Stimulated activated CD4-positive, alpha-beta T cell treated with anti-CD3 and anti-CD28 coated beads, TNF-alpha, amount 100 ng/mL, for 1 hour (primary cell): ENCODE measurements at places on chromosomes 5 and 9.

GRCh38 chr5:7080501-7080900 is 315.4 kb upstream of the ADCY2 start:
- DNase-seq = no peak

- no peak for DNase-seq
These were observed 23.1 kb upstream of the FRRS1L start for GRCh38 chr9:109190151-109190550.

- no peak for DNase-seq
These were observed 258.0 kb downstream of the EBF1 start for GRCh38 chr5:158841481-158842276.

DNA sequence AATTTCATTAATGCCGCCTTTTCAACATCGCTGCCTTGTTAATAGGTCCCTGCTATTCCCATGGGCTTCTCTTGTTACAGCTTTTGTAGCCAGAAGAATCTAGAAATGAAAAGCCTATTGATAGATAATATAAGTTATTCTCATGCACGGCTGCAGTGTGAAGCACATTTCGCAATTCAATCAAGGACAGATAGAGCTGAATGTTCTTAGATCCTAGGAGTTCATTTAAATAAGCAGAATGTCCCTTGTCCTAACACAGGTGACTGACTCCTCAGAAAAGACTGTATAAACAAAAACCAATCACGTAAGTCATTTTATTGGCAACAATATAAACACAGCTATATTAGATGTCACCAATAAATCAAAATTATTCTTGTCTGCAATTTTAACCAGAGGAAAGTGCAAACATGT is 9.4 kb downstream of the GLIS3 start:
- DNase-seq = no peak

DNA sequence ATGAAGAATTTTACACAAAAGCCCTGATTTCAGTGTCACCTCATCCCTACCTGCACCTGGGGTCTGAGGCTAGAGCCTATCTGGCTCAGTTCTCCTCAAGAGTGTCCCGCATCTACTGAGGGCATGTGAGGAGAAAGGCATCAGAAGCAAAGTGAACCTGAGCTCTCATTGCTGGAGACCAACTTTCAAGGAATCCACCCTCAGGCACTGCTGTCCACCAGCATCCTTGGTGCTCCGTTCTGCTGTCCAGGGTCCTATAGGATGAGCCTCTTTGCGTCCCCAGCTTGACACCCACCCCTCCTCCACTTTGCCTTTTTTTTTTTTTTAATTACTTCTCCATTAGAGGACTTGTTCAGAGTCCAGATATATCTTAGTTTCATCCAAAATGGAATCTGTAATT is 49.5 kb downstream of the CAMSAP1 start:
- no peak for DNase-seq

DNA sequence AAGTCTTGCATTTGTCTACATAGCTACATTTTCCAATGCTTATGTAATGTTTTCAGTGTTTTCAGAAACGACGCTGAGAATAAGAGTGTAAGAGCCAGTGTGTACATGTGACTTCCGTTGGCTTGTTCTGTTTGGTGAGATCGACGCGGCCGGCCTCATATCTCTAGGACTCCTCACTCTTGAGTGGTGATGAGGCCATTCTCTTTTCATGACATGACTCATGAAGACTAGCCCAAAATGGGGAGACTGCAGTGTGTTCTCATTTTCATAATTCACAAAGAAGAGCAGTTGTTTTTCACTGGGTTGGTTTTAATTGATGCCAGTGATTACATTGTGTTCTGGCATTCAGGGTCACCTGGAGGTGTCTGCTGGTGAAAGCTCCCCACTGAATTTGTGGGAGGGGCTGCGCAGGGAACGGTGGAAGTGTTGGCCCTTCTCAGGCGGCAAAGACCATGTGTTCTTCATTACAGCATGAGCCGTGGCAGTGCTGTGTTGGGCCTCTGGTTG is 131.5 kb upstream of the OTULINL start:
- DNase-seq = no peak
